ENCODE measurements at places on chromosomes 5 and 9. TPM values are rescaled to one million over a fixed set of nuclear protein-coding genes. Genes with fewer than 3 reads are reported as not detected.

DNA sequence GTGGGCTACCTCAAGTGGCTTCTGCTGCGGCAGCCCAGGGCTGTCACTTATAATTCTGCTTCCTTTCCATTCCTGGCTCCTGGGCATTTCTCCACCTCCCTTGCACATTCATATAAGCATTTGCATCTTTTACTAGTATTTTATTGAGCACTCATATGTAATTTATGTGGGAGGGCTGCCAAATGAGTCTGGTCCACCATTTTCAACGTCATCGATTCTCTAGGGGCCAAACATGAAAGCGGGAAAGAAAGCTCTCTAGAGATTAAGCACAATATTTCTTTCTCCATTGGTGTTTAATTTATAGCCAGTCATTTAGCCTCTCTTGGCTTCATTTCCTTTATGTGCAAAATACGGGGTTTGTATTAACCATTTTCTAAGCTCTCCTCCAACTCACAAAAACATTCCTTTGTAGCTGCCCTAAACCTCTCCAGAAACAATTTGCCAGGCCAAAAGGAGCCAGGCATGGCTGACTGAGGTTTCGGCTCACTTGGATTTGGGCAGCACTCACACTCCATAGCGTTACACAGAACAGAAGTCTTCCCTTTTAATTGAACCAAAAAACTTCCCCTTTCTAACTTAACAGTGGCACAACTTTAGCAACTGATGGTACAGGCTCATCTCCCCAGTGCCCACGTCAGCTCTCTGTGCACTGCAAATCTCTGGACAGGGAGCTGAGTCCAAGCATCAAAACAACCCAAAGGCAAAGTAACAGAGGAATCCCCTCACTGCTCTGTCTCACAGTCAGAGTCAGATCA lies 183.5 kb downstream of the ROR2 start:
- no peak for DNase-seq
- no peaks in the 10 kb centered on the region for H3K4me1 ChIP-seq
- H3K27me3 ChIP-seq: peaks cover 7% of the 10 kb centered on the region
- H3K4me3 ChIP-seq: no peak overlapping the region

GRCh38 chr5:123808461-123809380 lies 296.7 kb downstream of the CSNK1G3 start:
- H3K27ac ChIP-seq: no peak overlapping the region
- no peaks in the 10 kb centered on the region for H3K4me1 ChIP-seq
- no peaks in the 10 kb centered on the region for H3K36me3 ChIP-seq
- no peaks in the 10 kb centered on the region for H3K27me3 ChIP-seq

NRG2 gene
- total RNA-seq: 0.08 TPM

UBAC1 gene
- 19.6 TPM for total RNA-seq

Data from CD4-positive, alpha-beta T cell (primary cell).